ENCODE measurements at places on chromosomes 12 and 14.

DNA sequence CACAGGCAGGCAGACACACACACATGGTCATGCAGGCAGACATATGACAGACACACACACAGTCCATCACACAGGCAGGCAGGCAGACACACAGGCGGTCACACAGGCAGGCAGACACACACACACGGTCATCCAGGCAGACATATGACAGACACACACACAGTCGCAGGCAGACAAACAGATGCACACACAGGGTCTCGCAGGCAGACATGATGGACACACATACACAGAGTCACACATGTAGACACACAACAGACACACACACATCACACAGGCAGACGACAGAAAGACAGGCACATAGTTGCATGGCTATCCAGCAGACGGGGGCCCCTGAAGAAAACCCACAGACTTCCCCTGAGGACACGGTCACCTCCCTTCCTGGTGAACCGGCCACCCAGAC, 135.4 kb downstream of the NCOR2 start:
- DNase-seq: no peak

DNA sequence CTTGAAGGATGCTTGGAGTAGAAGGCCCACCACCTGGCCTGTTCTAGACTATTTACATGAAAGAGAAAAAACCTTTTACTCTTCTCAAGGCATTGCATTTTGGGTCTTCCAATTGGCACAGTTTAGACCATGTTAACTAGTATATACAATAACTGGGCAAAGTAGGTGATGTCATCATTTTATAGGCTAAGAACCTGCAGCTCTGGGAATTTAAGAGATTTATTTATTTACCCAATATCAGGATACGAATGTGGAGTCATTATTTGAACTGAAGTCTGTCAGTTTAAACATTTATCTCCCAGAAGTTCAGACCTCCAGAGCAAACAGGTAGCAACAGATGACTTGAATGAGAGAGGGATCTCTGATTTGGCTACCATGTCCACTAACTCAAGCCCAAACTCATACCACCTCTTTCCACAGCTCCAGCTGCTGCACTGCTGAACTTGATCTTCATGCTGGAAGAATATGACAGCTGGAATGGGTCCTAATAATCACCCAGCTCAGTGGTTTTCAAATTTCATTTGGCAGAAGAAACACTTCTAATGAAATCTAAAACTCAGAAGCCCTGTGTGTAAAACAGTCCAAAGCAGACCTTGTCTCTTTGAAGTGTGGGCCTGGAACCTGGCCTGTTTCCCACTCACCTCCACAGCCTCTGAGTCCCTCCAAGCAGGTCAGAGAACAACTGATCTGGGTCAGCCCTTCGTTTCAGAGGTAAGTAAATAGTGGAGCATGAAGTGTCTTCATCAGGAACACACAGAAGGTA, 179.2 kb downstream of the EMP1 start:
- no peak for DNase-seq

DNA sequence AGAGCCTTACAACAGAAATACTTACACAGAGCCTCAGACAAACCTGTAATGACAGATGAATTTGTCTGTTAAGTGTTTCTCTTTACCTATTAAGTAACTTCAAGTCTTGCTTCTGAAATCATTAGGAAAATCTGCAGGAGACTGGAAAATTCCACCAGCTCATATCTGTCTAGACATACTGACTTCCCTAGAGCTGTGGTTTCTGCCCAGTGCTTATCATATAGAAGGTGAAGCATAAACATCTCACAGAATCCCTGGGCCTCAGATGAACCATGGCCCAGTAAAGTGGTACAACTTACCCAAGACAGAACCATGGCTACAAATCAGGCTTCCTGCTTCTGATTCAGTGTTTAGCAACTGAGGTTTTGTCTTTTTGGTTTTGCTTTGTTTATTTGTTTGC, 91.6 kb downstream of the EGLN3 start:
- no peak for DNase-seq

GRCh38 chr14:105058521-105059034, 6.7 kb downstream of the GPR132 start:
- no peak for DNase-seq

- no peak for DNase-seq
Measured at GRCh38 chr14:105492971-105493871, 2.2 kb downstream of the TEDC1 start.

GRCh38 chr12:131390412-131391334, 320.2 kb upstream of the SFSWAP start:
- DNase-seq: peak; percentile 10

DNA sequence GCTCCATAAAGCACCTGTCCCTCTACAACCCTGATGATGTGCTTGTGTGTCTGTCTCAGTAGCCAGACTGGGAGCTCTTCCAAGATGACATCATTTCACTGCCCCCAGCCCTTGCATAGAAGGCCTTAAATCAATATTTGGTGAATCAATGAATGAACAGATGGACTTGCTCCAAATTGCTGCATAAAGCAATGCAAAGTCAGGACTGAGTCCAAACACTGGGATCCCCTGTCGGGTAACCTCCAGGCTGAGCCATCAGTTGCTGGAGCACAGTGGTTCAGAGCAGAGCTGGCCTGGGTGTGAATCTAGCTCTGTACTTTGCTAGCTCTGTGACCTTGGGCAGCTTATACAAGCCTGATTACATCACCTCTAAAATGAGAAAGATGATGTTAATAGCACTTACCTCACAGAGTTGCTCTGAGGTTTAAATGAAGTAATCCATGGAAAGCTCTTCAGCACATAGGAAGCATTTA, 120.3 kb upstream of the VASH1 start:
- DNase-seq: no peak

DNA sequence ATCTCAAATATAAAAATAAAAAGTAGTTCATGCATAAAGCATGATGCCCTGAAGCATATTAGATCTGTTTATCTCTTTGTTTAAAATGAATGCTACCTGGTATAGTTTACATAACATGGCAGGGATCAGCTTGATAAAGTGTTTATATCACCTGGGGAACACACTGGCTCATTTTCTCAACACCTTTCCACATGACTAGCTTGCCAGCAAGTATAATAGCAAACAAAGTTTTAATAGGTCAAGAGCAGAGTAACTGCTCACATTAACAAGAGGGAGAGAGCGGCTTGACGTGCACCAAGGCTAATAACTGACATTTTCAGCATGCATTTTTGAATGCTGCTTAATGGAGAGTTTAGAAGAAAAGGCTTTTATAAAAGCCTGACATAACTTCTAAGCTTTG, 246.4 kb downstream of the EGLN3 start:
- DNase-seq: no peak

DNA sequence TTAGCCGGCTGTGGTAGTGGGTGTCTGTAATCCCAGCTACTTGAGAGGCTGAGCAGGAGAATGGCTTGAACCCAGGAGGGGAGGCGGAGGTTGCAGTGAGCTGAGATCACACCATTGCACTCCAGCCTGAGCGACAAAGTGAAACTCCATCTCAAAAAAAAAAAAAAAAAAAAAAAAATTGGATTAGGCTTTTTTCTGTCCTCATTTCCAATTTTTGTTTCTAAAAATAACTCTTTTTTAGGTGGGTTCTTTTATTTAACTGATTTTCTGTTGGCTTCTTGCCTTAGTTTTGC, 863.7 kb downstream of the LRFN5 start:
- no peak for DNase-seq

DNA sequence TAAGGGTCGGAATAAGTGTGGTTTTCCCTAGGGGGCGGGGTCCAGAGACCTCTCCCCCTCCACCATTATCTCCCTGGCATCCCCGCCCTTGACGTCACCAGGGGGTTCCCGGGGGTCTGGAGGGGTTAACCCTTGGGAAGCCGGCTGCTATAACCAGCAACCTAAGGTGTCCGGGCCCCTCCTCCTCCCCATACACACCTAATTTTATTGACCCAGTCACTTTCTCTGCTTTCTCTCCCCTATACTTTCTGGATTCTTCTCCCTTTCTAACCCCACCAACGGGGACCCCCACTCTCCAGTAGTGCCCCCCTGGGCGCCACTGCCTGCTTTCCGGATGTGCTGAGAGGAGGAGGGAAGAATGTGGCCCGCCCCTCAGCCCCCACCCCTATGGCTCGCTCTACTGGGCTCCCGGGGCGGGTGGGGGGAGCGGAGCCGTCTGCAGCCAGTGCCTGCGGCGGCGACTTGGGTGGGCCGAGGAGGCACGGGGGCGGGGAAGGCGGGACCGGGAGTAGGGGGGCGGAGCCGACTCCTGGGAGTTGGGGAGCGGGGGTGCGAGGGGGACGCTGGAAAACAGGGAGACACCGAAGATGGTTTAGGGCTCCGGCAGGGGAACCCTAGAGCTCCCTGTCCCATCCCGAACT, 1.8 kb downstream of the GLI1 start:
- DNase-seq: no peak

DNA sequence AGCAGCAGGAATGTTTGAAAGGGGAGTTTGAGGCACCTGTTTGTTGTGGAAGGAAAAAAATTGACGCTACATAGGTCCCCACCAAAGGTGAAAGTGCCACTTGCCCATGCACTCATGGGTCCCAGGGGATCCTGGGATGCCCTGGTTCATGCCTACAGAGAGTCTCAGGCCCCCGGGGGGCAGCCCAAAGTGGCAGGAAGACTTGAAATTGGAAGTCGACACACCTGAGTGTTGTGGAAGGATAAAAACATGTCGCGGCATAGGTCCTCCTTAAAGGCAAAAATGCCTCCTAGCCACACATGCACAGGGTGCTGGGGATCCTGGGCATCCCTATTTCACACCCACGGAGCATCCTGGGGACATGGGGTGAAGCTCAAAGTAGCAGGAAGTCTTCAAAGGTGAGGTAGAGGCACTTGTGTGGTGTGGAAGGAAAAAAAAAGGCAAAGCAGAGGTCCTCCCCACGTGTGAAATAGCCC, 576.1 kb downstream of the ALG10 start:
- DNase-seq: no peak

DNA sequence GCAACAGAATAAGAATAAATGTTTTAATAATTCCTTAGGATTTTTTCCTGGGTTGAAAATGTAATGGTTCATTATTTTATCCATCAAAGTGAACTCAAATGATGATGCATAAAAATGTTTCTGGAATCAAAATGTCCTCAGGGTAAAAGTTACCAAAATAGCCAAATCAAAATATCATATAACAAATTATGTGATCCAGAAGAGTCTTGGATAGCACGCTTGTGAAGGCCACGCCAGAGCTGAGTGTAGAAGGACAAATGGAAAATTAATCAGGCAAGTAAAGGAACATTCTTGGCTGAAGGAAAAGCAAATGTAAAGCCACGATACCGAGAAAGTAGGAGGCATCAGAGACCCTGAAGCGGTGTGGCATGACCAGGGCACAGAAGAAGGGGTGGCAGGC, 169.2 kb downstream of the CAPZA3 start:
- no peak for DNase-seq

DNA sequence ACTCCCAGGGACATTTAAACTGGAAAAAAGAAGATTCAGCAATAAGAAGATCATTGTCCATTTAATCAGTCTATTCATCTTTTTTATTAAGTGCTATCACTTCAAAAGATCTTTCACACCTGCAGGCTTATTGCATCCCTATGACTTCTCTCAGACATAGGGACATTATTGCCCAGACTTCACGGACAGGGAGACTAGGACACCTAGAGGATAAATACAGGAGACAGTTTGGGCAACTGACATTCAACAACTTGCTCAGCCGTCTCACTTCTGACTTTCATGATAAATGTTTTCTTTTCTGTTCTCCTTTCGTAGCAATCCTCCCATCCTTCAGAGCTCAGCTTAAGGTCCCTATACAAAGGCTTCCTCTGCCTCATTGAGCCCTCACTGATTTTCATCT, 84.3 kb downstream of the TMEM30B start:
- DNase-seq: no peak

DNA sequence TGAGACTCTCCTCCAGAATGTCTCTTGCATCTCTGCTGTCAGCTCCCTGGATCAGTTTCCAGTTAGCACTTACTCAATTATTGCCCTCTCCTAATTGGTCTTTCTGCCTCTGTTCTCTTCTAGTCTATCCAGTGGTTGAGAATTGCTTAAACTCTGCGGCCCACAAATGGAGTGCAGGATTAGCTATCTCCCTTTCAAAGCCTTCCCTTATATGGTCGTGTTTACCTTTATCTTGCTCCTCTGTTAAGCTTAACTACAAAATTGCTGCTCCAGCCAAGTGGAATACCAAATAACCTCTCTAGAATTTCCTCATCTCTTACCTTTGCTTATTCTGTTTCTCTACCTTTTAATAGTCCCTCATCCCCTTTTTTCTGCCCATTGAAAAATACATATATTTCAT, 132.7 kb downstream of the NRXN3 start:
- DNase-seq: no peak
